ENCODE measurements at places on chromosomes 16 and 17.

GRCh38 chr16:68328860-68329390 is 18.1 kb downstream of the PRMT7 start:
- DNase-seq: no peak

DNA sequence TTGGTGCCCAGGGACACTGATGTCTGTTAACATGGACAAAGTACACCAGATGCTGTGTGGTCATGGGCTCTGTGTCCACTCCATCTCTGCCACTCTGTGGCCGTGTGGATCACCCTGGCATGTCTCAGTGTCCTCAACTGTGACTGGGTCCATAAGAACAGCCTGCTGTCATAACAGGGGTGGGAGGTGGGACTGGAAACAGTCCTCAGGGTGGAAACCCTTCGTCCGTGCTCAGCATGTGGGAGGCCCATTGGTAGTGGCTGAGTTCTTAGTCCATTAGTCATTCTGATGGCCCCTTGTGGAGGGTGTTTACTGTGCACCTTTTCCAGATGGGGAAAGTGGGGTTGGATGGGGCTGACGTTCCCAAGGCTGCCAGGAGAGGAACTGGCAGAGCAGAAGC is 12.8 kb downstream of the FLYWCH2 start:
- DNase-seq: no peak

GRCh38 chr16:4021070-4021779 is 95.0 kb downstream of the ADCY9 start:
- DNase-seq: no peak

DNA sequence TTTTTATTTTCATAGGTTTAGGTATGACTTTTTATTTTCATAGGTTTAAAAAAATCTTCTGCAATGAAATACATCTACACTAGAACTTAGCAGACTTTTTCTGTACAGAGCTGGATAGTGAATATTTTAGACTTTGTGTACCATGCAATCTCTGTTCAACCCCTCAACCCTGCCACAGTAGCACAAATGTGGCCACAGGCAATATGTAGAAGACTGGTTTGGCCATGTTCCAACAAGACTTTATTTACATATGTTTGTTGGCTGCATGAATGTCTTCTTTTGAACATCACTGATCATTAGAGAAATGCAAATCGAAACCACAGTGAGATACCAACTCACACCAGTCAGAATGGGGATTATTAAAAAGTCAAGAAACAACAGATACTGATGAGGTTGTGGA is 229.2 kb downstream of the SHISA9 start:
- no peak for DNase-seq

DNA sequence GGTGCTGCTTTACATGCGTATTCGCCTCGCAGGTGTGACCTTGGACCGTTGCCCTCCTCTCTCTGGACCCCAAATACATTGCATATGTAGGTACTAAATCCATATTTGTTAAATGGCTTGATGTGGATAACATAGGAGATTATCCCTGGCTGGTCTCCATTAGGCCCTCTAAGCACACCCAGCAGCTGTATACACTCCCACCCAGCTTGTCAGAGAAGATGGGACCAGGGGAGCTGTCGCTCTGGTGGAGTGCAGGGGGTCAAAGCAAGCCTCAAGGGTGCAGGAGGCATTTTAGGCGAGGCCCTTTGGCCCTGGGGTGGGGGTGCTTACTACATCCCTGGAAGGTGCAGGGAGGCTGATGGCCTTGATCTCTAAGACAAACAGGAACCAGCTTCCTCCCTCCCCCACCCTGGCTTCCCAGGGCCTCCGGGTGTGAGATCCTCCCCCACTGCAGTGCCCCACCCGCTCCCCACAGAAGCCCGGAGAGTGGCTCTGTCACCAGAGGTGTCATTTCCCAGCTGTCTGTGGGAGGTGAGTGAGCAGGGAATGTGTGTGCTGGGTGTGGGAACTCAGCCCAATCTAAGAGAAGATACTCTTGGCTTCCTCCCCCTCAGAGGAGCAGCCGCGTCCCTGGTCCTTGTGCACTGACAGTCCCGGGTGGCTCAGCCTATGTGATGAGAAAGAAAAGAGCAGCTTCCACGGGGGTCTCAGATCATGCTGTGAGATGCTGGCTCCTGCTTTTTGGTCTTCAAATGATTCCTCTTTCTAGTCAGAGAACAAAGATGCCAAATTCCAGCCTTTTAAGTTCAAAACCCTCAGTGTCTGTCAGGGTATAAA is 1.4 kb upstream of the VAMP2 start:
- peak; percentile 86 for DNase-seq

DNA sequence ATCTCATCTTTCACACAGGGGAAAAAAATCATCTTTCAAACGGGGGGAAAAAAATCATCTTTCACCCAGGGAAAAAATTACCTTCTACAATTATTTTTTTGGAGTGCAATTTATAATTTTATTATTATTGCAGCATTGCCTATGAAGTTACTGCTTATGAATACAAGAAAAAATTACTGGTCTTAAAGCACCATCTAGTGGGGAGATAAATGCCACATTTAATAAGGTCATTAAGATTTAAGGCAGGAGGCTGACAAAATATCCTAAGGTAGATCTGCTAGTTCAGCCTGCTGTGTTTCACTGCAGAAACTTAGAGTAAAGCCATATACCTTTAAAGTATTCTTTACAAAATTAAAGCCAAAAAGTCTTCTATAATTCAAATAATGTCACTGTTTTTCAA is 13.7 kb downstream of the SHCBP1 start:
- DNase-seq: no peak

DNA sequence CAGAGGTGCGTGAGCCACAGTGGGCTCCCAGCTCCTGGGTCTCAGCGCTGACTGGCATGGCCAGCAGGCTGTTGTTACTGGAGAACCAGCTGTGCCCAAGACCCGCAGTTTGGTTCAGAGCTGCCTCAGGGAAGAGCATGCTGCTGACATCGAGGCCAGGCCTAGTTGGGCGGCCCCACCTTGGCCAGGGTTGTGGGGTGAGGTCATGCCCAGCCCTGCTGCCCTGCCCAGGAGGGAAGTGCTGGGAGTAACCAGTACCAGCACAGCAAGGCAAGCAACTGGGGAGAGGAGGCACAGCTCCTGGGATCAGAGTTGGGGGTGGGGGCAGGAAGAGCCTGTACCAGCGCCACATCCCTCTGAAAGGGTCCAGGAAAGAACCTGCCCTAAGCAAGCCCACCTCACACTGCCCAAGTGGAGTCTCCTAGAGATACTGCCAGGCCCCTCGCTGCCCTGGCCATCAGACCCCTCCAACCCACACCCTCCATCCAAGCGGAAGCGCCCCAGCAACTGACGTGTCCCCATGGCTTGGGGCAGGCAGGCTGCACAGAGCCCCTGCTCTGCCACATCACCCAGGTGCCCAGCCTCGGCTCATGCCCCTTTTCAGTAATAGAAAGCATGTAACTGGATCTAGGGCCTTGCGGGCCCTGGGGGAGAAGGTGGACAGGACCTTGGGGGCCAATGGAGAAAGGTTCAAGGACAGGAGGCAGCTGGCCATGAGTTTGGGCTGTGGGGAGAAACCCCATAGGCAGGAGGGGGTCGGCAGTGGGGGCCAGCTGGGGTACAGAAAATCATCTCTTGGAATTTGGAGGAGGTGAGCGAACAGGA is 990 bp downstream of the DOK4 start:
- no peak for DNase-seq

DNA sequence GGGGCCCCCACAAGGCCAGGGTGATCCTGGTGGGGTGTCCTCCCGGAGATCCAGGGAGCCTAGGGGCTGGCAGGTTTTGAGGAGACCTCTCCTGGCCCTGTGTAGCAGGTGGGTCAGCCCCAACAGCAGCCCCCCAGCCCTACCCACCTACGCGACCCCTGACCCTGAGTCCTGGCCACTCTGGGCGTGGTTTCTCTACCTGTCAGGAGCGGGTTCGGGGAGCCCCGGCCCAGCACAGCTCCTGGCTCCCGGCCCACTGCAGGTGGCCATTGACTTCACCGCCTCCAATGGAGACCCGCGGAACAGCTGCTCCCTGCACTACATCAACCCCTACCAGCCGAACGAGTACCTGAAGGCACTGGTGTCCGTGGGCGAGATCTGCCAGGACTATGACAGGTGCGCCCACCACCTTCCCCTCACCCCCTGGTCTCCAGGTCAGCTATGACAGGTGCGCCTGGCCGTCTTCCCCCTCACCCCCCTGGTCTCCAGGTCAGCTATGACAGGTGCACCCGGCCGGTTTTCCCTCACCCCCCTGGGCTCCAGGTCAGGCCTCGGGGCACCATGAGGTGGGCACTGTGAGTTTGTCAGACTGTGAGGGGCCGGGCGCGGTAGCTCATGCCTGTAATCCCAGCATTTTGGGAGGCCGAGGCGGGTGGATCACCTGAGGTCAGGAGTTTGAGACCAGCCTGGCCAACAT is 13.0 kb downstream of the CPNE7 start:
- DNase-seq: no peak

DNA sequence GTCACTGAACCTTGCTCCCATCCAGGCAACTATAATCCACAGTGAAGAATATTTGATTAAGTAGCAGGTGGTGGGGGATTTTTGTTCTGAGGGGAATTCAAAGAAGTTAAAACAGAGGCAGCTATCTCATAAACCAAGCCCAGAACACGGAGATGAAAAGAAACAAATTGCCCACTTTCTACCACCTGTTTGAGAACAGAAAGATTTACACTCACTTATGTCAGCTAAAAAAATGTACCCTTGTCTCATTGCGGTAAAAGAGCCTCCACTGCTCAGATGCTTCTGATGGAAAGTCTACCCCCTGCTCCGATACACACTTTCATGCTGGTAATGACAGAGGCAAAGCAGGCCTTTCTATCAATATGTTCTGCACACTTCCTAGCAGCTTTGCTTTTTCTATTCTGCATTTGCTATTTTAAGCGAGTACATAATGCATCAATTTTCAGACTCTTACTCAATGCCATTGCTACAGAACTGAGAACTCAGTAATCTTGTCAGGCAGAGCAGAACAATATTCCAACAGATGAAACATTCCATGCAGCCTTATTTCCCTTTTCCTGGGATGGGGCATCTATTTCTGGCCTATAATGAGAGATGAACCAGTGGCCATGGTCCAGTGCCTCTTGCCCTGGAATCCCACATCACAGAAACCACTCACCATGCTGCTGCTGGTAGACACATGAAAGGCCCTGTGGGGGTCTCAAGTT is 29.0 kb downstream of the CDK5R1 start:
- DNase-seq: no peak

DNA sequence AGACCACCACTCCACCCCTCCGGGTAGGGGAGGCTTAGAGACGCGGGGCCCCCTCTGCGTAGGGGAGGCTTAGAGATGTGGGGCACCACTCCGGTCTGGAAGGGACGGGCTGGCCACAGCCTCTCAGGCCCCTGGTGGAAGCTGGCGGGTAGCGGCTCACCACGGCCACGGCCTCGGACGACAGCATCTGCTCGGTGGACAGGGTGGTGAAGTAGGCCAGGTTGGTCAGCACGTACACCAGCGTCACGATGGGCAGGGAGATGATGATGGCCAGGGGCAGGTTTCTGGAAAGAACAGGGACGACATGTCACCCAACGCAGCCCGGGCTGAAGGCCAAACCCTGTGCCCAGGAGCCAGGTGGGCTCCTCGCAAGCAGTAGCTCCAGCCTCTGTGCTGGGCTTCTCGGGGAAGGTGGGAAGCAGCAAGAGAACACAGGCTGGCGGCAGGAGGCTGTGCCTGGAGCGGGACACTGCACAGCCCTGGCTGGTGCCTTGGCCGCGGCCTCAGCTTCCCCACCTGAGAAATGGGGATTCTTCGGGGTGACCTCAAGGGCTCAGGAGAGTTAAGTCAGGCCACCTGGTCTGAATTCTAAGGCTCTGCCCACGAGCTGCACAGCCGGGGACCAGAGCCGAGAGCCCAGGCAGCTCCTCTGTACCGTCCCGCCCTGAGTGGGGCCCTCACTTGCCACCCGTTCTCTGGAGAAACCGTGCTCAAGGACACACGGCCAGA is 29.6 kb downstream of the SLC7A5 start:
- DNase-seq: no peak

DNA sequence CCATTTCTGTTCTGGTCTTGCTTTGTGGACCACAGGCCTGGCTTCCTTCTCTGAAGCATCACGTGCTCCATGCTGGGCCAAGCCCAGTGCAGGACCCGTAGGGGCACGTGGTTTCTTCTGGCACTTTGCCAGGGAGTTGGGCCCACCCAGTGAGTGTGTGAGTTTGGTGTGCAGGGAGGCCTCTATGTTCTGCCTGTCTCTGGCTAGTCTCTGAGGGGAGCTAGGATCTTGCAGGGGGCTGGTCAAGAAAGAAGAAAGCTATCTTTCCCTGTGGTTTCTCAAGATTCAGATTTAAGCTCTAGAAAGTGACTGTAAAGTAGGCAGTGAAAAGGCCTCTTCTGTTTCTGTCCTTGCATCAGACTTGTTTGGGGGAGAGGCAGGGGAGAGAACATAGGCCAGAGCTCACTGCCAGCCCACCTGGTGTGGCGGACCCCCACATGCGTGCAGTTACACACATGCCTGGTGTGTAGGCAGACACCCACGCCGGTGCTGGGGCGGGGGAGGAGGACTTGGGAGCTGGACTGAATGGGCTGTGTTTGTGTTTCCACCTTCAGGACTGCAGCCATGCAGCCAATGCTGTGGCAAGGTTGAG is 11.8 kb downstream of the LASP1 start:
- peak; percentile 68 for DNase-seq

GRCh38 chr16:1441391-1441829 is 2.9 kb downstream of the CCDC154 start:
- DNase-seq: no peak

DNA sequence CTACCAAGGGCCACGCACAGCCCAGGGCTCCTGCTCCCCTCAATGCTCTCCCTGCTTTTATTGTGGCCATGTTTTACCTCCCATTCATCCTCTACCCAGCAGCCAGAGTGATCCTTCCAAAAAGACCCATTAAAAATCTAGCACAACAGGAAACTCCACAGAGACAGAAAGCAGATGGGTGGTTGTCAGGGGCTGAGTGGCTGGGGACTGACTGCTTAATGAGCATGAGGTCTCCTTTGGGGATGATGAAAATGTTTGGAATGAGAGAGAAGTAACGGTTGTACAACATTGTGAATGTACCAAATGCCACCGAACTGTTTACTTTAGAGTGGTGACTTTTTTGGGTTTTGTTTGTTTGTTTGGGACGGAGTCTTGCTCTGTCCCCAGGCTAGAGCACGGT is 107.4 kb downstream of the GAS7 start:
- no peak for DNase-seq

GRCh38 chr17:70021726-70022125 is 53.3 kb upstream of the KCNJ16 start:
- DNase-seq: no peak

GRCh38 chr16:13234999-13235398 is 333.6 kb downstream of the SHISA9 start:
- DNase-seq: no peak

Measured in activated CD4-positive, alpha-beta T cell treated with anti-CD3 and anti-CD28 coated beads for 48 hours (primary cell).